Right hindlimb (tissue), 1 donor: ENCODE measurements at places on chromosomes 13 and 19.

GRCh38 chr13:104355041-104355670 lies 1288.9 kb upstream of the SLC10A2 start:
- no peak for DNase-seq

DNA sequence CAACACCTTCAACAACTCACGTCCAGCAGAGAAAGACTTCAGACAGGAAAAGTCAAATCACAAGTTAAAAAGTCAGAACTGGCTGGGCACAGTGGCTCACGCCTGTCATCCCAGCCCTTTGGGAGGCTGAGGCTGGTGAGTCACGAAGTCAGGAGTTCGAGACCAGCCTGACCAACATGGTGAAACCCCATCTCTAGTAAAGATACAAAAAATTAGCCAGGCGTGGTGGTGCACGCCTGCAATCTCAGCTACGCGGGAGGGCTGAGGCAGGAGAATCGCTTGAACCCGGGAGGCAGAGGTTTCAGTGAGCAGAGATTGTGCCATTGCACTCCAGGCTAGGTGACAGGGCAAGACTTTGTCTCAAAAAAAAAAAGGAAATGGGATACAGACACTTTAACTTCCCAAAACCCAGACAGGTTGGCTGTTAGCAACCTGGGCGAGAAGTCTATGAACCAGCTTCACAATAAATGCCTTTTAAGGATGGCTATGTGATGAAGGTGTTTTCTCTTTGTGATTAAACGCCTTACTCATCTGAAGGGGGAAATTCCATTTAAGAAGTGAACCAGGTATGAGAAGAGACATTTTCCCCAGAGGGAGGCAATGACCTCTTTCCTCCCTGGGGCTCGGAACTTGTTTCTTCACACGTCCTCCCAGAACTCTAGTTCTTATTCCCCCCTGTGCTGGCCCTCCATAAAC lies 80.4 kb downstream of the INSR start:
- DNase-seq: no peak

DNA sequence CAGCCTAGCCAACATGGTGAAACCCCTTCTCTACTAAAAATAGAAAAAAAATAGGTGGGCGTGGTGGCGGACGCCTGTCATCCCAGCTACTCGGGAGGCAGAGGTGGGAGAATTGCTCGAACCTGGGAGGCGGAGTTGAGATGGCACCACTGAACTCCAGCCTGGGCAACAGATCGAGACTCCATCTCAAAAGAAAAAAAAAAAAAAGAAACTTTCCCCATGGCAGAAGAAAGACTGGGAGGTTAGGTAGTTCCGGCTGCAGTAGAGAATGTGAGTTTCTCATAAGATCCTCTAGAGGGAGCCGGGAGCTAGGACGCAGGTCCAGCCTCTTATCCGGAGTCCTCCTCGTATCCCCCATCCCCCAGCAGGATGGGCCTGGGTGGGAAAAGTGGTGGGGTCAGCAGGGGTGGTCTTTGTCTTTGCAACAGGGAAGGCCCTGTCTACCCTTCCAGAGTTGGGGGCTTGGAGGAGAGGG lies 13.2 kb upstream of the CREB3L3 start:
- DNase-seq: no peak

- no peak for DNase-seq
Observed at GRCh38 chr13:110885966-110886869, 28.7 kb downstream of the ANKRD10 start.

DNA sequence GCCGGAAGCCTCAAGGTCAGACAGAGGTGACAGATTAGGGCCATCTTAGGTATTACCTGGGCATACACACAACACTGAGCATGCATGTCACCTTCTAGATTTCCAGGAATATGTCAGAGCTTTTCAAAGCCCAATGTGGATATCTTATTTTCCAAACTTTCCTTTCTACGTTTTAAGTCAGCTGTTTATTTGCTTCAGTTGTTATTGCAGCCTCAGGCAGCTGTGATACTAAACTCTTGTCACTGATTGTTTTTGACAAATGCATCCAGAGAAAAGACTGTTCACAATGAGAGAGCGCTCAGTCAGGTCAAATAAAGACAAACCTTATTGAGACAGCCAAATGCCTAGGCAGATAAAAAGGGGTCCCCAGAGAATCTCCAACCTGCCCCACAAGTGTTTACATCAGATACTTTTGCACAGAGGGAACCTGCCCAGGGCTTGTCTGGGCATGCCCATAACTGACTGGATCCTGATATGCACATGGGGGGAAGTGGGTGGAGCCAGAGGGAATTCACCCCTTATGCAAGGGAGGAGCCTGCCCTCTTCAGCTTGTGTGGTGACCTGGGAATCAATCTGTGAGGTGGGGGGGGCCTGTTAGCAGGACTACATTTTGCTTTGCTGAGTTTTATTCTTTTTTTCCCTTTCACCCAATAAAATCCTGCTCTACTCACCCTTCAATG lies 28.5 kb downstream of the MED4 start:
- DNase-seq: no peak

GRCh38 chr19:2087621-2088100 lies 8.5 kb downstream of the MOB3A start:
- no peak for DNase-seq

- peak; percentile 68 for DNase-seq
Observed at GRCh38 chr13:26540334-26540733, 17.1 kb upstream of the WASF3 start.

DNA sequence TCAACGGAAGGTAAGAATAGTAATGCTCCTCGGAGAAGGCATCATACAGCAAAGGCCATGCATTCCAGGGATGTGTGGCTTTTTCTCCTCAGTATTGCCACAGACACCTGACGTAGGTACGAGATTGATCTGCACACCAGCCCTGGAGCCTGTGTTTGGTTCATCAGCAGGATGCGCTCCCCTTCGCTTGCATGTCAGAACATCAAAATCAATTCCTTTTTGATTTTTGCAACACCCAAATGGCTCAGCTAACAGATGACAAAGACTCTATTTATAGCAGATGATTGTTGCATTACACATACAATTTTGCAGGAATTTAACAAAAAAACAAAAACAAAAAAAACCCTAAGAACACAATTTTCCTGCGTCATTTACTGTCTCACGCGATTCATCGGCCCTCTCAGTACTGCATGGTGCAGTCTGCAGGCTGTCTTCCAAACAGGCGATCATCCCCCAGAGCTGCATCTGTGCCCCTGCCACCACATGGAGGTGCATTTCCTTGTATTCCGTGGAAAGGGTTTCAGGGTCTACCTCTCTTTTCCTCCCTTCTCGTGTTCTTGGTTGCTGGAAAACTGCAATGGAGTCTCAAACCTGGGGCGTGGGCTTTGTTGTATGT lies 207.3 kb downstream of the TEX29 start:
- no peak for DNase-seq

DNA sequence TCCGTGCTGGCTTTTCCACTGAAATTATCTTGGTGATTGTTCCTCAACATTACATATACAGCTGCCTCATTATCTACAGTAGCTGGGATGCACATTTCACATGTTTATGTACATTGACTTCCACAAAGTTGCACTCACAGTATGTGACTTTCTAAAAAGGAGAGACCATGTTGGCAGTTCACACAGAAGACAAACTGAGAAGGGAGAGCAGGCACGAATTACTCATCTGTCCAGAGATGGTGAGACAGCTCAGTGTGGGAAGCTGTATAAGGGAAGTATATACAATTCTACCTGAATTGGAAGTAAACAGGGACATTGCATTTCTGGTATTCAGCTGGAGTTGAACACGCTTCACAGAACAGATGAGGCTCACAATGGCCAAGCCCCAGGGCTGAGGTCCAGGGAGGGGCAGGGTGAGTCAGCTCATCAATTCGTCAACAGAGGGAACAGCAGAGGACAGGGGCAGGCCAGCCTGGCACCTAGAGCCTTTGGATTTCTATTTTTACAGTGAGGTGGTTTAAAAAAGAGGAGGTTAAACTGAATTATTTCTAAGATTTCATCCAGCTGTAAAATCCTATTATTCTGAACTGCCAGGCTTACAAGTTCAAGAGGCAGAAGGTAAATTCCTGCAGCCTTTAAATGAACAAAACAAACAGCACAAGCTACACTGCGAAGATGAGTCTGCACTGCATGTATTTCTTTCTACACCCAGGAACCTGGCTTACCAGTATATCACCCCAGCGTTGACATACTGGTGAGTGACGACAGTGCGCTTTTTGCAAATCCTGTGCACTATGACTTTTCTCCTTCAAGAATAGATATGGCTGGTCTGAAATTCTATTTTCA lies 9.8 kb downstream of the PARP4 start:
- DNase-seq: no peak

DNA sequence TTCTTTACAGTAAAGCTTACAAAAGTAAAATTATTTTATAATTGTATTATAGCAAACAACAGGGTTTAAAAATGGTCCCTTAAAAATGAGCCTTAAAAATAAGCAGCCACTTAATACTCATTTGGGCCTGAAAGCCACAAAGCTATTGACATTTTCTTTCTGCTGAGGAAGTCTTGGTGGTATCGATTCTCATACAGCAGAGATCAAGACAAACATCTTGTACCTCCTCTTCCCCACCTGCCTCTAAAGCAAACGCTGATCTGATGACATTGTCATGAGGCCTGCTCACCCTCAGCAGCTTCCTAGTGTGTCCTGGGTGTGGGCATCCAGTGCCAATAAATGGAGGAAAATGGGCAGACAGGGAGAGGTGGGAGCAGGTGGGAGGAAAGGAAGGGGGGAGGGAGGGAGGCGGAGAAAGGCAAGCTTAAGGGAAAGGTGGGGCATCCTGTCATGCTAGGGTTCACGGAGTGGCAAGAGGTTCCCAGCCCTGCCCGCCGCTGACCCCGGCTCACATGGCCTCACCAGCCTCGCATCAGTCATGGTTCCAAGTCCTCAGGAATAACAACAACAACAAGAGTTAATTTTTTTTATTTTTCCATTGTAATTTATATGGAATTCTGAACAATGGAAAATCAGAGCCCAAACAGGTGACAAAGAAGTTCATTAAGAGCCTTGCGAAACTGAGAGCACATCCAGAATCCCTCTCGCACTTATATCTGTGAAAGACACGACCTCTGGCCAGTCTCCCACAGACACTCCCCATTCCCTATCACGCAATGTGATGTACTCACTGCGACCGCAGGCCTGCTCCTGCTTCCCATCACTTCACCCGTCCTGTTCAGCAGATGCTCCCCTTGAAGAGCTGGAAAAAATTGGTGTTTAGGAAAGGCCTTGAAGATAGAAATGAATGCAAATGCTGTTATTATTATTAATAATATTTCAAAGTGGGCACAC lies 15.1 kb upstream of the ATP11A start:
- no peak for DNase-seq

DNA sequence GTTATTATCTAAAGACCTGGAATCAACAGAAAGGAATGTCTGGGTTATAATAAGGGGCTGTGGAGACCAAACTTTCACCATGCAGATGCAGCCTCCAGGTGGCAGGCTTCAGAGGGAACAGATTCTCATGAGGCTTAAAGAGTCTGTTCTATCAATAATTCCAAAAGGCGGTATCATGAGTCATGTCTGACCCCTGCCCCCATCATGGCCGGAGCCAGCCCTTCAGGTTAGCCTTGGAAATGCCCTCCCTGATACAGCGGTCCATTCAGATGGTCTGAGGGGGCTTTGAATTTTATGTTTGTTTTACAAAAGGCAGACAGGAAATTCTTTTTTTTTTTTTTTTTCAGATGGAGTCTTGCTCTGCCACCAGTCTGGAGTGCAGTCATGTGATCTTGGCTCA lies 21.7 kb upstream of the LAMP1 start:
- DNase-seq: no peak
